NCI-H2107 (cell line): ENCODE measurements at places on chromosomes 7 and 10.

DNA sequence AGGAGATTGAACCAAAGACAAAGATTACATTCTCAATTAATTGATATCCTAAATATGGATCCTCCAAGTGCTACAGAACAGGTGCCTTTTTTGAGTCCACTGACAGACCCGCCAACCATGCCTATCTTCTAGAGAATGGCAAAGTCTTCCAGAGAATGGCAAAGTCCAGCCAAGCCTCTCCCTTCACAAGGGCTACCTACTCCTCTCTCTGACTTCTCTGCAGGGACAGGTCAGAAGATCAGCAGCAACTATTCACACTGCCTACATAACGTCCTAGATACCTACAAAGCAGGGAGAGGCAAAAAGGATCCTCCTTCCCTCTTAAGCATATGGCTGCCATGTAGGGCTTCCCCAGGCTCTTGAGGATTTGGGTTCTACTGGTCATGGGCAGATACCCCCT is 12.4 kb downstream of the UBE2H start:
- DNase-seq, result no peak

- no peak for DNase-seq
Observed at GRCh38 chr10:131980761-131981428, 828 bp downstream of the BNIP3 start.

DNA sequence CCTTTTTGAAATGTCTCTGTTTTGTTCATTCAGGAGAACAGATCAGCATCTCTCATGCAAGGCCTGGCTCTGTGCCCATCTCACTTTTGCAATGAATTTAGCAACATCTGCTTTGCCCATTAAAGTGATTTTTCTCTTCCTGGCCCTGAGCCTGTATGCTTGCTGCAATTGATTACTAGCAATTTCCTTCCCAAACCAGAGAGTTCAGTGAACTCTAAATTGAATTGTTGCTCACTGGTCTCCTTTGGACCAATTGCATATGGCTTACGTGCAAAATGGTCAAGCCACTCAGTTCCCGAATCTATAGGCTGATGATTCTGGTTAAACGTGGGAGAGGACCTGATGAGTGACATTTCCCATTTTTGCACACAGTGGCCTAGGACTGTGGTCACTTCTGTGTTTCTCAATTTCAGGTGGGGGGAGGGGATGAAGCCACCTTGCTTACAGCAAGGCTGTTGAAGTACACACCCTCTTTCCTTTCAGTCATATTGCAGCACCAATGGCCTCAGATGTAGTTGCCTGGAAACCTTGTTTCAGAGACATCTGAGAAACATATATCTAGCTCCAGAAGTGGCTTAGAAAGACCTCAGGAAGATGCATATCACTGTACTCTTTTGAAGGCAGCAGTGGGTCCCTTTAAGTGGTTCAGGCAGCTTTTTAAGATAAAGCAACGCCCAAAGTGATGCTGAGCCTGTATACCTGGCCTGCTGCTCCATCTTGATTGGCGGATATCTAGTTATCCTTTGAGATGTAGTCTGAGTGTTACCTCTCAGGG is 201.4 kb downstream of the PTEN start:
- DNase-seq, result no peak

DNA sequence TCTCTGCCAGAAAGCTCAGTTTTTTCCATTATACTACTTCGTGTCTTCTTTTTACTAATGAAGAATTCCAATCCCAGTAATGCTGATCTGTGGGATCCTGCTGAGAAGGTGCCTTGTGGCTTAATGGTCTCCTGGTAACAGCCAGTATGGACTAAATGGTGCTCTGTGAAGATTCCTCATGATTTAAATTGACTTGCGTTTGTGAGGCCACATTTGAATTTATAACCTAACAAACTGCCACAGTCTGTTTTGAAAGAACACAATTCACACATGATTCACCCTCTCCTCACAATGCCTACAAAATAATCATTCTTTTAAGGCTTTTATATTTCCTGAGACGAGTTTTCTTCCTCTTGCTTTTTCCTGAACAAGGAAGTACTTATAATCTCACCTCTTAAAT is 140.0 kb downstream of the MBL2 start:
- no peak for DNase-seq

DNA sequence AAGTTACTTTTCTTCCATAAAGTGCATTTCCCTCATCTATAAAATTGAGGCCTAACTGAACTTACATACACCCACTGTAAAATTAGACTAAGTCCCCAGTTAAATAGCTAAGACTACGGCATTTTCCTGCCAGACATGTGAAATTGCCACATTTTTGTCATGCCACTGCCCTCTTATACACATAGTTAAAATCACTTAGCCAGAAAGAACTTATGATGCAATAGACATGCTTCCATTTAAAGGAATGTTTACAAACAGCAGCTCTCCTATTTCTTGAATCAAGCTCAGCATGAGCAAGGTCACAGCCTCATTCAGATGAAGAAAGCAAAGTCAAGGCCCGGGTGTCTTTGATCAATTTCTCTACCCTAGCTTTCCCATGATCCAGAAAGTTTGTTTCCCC is 175.7 kb downstream of the LRRN3 start:
- no peak for DNase-seq

DNA sequence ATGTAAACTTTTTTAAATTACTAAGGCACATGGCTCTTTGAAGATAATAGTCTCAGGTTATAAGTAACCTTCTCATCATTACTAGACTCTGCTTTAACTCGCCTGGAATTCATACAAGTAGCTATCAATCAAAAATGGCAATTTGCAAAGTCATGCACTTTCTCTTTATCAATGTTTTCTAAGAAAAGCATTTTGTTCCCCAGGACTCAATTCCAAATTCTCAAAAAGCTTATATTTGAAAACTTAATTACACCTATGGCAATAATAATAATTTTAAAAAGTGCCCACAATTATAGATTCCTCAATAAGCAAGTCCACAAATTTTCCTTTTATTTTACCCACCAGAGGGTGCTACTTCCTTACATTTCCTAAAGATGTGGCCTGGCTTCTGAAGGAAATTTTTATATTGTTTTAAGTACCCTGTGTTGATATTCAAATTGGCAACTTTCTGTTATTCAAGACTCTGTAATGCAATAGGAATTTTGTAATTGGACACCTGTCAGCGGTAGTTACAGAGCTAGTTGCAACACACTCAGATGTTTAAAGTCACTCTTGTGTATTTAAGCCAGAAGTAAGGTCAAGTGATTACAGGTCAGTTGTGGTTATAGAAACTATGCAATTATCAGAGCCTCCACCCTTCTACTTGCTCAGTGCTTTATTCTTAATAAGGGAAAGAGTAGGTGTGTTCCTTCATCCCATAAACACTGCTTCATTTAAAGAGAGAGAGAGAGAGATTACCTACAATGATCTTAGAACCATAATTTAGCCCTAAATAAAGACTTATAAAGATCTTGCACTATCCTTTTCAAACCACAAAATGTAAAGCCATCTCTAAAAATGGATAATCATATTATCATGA is 47.1 kb upstream of the HYAL4 start:
- DNase-seq, result no peak

DNA sequence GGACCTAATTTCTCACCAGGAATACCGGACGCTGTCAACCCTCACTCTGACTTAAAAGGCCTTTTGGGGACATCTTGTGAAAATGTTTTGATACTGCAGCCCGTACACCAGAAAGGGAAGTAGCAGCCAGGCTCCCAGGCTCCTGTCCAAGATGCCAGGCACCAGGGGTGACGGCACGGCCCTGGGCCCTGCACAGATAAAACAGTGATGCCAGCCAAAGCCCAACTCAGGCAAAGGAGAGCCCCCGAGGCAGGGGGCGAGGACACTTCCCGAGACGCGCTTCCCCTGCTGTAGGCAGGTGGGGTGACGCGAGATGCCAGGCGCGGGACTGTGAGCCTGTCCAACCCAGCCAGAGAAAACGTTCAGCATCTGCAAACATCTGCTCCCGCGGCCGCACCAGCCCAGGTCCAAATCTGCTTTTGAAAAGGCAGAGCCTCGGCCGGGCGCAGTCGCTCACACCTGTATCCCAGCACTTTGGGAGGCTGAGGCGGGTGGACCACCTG is 15.7 kb downstream of the ZFAND2A start:
- DNase-seq, result peak; percentile 64

DNA sequence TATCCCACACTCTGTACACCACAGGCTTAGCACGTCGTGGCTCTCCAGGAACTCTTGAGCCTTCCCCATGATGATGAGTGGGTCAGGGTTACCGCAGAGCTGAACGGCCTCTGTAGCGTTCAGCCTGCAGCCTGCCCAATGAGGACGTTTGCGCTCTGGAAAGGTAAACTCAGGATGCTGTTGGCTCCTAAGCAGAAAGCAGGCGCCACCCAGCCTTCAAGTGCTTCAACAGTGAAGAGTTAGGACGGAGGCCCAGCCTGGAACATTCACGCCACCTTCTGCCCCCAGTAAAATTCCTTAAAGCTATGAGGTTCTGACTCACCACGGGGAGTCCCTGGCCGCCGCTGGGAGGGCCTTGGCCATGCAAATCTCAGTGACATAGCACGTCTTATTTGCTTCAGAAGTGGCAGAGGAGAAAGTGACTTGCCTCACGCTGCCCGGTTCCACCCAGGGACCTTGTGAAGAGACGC is 161.5 kb upstream of the SH2B2 start:
- no peak for DNase-seq

DNA sequence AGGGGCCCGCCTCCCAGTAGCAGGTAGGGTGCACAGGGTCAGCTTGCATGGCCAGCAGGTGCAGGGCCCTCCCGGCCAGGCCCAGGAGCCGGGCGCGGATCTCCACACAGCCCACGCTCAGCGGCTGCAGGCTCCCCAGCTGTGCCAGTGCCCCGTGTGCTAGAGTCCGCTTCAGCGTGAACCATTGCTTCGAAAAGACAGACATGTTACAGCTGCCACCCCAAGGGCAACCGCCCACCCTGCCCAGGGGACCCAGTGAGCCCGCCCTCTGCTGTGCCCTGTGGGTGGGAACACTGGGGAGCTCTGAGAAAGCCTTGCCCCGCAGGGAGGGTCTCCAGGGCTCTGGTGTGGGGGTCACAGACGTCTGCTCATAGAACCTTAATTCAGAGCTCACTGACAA is 64.3 kb upstream of the NKX6-2 start:
- no peak for DNase-seq

GRCh38 chr10:3346851-3347250 is 174.3 kb upstream of the PITRM1 start:
- no peak for DNase-seq

GRCh38 chr7:26549281-26549944 is 257.8 kb downstream of the SNX10 start:
- DNase-seq, result no peak

DNA sequence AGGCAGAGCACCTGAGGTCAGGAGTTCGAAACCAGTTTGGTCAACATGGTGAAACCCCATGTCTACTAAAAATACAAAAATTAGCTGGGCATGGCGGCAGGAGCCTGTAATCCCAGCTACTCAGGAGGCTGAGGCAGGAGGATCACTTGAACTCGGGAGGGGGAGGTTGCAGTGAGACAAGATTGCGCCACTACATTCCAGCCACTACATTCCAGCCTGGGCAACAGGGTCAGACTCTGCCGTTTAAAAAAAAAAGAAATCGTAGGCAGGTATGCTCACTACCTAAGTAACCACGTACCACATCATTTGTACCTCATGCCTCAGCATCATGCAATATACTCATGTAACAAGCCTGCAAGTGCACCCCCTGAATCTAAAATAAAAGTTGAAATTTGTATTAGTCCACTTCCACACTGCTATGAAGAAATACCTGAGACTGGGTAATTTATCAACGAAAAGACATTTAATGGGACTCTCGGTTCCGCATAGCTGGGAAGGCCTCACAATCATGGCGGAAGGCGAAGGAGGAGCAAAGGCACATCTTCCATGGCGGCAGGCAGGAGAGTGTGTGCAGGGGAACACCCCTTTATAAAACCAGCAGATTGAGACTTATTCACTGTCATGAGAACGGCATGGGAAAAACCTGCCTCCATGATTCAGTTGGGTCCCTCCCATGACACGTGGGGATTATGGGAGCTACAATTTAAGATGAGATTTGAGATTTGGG is 8.1 kb upstream of the EIF4H start:
- no peak for DNase-seq

GRCh38 chr10:11789306-11789705 is 33.9 kb upstream of the PROSER2 start:
- DNase-seq, result no peak

- DNase-seq, result no peak
Observed at GRCh38 chr7:98084631-98085030, 22.0 kb upstream of the LMTK2 start.
